ENCODE measurements at places on chromosomes 5 and 9.

GRCh38 chr5:57306359-57306758 is 132.5 kb downstream of the GPBP1 start:
- DNase-seq, result no peak

GRCh38 chr5:88480245-88480644 is 211.6 kb upstream of the TMEM161B start:
- DNase-seq, result peak; percentile 20

DNA sequence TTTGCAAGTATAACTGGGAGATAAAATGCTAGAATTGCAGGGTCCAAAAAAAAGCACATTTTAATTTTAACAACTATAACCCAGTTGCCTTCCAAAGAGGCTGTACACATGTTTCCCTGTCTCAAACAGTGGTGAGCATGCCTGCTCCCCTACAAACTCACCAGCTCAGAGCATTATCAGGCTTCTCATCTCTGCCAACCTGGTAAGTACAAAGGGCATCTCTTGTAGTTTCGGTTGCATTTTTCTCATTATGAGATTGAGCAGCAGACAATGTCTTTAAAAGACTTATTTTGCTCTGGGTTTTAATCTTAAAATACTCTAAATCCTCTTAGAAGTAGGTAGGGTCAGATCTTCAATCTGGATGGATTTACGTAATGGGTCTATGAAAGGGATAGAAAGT is 107.1 kb upstream of the MSX2 start:
- peak; percentile 89 for DNase-seq

- DNase-seq, result peak; percentile 78
Measured at GRCh38 chr9:130498298-130498917, 53.6 kb downstream of the ASS1 start.

DNA sequence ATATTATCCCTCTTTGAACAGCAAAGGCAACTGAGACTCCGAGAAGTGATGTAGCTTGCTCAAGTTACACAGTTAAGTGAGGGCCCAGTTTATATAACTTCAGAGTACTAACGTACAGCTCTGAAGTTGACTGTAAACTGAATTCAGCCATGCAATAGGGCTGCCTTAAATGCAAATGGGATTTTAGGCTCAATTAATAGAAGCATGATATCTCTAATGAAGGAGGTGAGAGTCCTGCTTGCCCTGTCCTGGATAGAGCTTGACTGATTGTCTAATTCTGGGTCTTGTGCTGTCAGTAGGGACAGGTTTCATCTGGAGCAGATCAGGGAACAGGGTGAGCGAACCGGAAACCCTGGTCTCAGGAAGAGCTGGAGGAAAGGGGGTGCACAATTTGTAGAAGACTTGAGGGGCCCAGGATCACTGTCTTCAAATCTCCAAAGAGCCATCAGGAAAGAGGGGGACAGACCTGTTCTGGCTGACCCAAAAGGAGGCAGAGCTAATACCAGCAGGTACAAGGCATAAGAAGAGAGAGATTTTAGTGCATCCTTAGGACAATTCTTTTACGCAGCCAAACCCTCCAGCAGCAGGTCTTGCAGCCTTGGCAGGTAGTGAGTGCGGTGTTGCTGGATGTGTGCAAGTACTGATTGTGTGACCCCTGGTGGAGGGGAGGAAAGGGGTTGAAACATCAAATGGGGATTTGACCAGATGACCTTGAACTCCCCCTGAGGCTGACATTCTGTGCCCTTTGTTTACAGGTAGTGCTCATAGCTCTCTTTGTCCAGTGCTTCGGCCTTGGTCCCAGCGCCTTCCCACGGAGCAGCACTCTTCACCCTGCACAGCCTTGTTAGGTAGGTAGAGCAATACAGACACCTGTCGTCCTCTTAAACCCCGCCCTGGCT is 13.0 kb downstream of the GSN start:
- no peak for DNase-seq

- DNase-seq, result no peak
Measured at GRCh38 chr5:148984345-148984744, 78.5 kb downstream of the SH3TC2 start.

Data from NCI-H82 (cell line).